Stimulated activated CD8-positive, alpha-beta memory T cell treated with anti-CD3 and anti-CD28 coated beads, Interleukin-7, amount 100 ng/mL, for 48 hours (primary cell): ENCODE measurements at places on chromosomes 6 and 20.

- DNase-seq: no peak
Measured at GRCh38 chr6:113871975-113872374, 14.8 kb downstream of the MARCKS start.

DNA sequence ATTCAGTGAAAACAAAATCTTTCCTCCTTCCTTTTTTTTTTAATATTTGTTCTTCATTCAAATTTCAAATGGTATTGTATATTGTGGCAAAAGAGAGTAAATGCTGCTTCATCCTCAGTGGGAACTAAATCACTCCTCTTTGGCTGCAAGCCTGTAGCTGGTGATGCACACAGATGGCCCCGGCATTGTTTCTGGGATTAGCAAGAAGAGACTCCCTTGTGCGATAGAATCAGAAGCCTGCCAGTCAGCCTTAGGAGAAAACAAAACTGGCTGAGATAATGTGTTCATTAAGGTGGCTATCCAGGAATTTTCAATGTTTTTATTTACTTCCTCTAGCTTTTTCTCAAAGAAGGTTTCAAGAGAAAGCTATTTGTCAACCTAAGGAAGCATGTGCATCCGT lies 20.7 kb upstream of the ELOVL2 start:
- no peak for DNase-seq

DNA sequence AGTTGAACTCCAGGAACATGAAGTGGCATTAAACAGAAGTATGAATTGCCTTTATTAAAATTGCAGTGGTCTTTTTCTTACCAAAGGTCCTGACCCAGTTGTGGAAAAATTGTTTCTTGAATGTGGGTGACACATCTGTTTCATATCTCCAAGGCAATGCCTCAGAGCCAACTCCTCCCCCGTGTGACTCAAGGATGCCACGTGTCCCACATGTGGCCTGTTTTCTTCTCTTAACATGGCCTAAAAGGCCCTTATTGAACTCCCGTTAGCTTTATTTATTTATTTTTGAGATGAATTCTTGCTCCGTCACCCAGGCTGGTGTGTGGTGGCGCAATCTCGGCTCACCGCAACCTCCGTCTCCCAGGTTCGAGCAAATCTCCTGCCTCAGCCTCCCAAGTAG lies 128.4 kb upstream of the ESR1 start:
- peak; percentile 14 for DNase-seq

GRCh38 chr6:88311561-88311960 lies 145.4 kb upstream of the CNR1 start:
- DNase-seq: no peak

GRCh38 chr6:159097256-159097655 lies 52.5 kb upstream of the TAGAP start:
- no peak for DNase-seq
